AG04450 (cell line): ENCODE measurements at places on chromosomes 16 and 17.

- DNase-seq: no peak
These were observed 7.6 kb downstream of the CDK3 start for GRCh38 chr17:76008208-76008607.

DNA sequence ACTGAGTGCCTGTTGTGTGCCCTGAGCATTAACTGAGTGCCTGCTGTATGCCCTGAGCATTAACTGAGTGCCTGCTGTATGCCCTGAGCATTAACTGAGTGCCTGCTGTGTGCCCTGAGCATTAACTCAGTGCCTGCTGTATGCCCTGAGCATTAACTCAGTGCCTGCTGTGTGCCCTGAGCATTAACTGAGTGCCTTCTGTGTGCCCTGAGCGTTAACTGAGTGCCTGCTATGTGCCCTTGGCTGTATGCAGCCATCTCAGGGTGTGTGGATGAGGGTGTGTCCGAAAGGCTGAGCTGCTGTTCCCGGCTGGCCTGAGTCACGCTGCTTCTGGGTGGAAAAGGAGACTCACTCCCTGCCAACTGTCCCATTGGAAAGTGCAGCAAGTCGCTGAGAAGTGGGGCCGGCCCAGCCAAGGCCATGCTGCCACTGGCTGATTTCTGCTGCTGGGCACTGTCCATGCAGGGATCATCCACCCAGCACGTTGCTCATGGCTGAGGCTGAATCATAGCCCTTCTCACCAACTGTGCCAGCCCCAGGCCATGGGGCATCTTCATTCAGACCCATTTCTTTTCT lies 113.8 kb downstream of the OR1D5 start:
- no peak for DNase-seq

GRCh38 chr17:59826706-59827453 lies 65.9 kb downstream of the TUBD1 start:
- no peak for DNase-seq

- no peak for DNase-seq
These were observed 18.1 kb upstream of the ARL2BP start for GRCh38 chr16:57226701-57227621.

DNA sequence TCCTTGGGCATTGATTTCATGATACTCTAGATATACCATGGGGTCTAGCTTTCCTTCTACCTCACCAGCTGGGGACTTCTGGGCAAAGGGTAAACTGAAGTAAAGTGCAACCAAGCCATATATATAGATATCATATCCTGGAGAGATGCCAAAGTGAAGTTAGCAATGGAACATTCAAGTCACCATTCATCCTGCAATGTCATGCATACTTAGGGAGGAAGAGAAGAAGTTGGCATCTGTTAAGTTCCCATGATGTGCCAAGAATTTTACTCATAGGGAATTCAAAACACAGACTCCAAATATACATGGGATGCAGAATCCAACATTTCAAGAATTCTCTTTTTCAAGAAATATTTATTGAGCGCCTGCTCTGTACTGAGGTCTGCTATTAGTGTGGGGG lies 399.8 kb downstream of the HS3ST4 start:
- DNase-seq: no peak

DNA sequence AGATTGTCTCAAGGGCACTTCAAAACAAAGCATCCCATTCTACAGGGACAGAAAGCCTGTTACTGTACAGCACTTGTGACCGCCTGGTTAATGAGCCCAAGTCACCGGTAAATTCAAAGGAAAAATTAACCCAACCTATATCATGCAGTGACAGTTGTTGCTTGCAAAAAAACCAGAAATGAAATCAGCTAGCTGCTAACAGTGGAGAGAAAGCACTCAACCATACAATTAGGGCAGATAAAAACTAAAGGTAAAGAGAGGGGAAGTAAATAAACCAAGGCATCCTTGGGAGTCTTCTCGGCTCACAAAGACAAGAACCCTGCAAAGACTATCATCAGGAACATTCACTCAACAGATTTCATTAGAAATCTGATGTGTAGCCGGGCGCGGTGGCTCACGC lies 5.9 kb downstream of the RETREG3 start:
- DNase-seq: no peak

DNA sequence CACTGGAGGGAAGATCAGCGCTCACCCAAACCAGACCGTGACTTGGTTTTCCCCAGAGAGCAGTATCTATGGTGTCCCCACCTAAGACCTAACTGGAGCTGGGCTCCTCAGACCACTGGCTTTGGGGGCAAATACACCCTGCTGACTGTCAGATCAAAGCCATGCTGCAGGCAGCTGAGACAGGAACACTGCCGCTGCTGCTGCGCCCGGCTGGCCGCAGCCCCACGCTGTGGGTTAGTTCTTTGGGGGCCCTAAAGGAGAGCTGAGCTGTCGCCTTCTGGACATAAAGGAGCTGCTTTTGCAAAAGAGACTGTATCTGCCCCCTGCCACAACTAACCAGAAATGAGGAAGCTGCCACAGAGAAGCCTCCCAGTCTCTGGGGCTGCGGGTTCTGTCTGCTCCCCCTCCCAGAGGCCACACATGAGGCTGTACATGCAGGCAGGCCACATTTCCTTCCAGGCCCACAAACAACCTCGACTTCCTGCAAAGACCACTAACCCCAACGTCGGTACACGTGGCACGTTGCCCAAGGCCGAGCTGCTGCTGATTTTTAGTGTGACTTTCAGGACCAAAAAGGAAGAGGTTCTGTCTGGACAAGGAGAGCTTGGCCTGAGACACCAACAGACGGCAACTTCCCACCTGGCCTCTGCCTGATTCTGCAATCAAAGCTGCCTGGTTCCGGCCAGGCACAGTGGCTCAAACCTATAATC lies 18.2 kb upstream of the ABR start:
- DNase-seq: no peak

DNA sequence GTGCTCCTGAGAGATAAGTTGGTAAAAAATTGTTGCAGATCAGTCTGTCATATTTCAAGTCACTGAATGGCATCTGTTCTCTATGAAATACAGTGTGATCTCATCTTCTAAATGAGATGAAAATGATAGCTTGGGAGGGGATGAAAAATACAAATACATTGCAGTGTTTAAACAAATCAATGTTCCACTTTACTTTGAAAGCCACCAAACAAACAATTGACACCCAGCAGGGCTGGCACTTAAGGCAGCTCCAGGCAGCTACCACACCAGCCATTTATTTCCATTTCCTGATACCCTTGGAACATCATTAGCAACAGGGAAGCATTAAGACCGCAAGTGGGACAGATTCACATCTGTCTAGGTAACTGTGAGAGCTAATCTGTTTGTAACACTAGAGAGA lies 827.6 kb upstream of the KIF2B start:
- no peak for DNase-seq

DNA sequence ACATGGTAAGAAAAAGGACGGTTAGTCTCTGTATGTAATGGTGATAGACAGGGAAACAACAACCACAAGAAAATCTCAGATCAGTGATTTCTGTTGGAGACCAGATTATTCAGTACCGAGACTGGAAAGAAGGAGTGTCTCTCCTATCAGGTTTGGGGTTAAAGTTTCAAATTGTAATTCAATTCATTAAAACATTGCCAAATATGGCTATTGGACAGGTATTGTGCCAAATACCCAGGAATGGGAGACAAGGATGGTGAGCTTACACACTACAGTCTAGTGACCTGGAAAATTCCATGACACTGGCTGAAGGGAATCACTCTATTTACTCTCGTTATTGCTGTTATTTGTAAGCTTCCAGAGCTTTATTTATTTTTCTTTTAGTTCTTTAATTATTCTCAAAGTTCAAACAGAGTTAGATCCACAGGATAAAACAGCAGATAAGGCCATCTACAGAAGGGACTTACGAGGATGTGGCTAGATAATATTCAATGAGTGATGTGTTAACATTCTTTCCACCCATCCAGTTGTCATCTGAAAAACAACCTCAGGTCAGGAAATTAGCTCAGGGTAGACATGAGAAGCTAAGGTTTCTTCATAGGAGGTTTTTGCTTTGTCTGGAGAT lies 25.1 kb upstream of the MMD start:
- no peak for DNase-seq

DNA sequence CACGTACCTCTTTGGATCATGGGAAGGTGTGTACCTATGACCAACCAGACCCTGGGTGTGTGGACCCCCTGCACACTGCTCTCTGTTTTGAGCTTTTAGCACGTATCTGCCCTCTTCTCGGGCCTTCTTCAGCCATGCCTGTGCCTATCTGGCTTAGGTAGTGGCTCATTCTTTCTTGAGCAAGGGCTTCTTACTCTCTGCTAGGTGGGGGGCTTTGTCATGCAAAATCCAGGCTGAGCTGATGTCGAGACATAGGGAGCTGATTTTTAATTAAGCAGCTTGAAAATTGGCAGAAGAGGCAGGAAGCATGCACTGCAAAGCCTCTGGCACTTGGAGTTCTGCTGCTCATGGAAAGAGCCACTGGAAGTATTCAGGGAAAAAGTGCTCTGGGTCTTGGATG lies 181.6 kb upstream of the IRX6 start:
- no peak for DNase-seq

DNA sequence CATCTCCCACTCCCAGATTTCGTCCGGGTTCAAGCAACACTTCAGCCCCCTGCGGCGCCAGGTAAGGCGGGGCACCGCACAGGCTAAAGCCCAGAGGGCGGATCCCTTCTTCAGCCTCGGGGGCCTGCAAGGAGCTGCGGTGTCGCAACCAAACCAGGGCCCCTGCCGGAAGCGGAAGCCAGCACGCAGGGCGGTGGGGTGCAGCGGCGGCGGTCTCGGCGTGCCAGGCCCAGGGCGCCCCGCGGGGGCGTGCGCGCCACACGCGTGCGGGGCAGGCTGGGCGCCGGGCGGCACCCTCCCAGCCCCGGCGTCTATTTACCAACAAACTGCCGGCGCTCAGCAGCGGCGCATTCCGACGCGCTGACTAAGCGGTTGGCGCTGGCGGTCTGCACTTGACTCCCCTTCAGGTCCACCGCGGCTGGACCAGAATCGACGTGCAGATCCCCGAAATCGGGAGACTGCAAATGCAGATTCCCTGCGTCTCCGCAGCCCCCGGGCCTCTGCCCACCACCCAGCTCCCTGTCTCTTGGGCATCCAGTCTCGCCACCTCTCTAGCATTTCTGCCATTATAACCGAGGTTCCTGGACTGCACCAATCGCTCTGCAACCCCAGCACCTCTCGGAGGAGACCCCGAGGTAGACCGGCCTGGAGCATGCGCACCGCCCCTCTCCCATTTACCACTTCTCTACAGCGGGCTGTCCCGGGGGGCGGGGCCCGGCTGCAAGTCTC lies 421 bp upstream of the DLX4 start:
- DNase-seq: no peak

DNA sequence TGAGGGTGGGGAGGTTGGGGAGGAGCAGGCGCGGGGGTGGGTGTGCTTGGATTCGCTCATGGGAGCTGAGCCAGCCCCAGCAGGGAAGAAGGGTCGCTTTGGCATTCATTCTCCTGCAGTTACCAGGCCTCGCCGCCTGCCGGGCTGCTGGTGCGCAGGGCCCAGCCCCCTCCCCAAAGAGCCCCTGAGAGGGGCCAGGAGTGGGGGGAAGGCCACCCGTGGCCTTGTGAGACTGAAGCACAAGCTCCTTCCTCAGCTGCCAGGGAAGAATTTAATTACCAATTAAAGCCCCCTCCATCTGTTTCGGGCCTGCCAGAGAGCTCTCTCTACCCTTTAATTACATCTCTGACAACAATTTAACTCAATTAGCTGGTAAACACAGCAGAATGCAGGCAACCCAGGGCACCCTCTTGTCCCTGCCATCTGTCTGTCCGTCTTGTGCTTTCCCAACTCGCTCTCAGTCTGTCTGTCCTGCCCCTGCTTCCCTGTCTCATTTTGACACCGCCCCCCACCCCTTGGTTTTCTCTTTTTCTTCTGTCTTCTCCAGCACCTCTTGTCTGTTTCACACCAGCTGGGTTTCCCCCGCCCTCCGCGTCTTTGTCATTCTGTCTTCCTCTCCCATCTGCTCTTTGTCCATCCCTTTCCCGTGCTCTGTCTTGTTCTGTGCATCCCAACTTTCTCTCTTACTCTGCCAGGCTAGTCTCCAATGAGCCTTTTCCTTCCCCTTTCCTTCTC lies 32.7 kb downstream of the CDK5RAP3 start:
- no peak for DNase-seq

- DNase-seq: no peak
These were observed 19.8 kb downstream of the MNT start for GRCh38 chr17:2380950-2381649.

DNA sequence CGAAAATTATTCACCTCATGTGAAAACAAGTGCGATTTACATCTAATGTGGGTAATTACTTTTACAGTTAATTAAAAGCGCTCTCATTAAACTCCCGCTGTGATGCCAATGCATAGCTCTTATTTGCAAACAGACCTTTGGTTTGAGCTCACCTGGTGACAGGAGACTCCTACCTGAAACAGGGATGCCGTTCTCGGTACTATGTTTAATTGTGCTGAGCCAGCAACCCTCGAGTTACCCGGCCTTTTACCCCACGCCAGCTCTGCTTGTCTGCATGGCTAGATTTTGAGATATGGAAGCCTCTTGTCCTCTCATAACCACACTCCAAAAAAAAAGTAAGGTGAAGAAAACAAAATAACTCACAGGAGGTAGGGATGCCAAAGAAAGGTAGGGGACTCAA lies 690.4 kb upstream of the RBFOX1 start:
- no peak for DNase-seq

DNA sequence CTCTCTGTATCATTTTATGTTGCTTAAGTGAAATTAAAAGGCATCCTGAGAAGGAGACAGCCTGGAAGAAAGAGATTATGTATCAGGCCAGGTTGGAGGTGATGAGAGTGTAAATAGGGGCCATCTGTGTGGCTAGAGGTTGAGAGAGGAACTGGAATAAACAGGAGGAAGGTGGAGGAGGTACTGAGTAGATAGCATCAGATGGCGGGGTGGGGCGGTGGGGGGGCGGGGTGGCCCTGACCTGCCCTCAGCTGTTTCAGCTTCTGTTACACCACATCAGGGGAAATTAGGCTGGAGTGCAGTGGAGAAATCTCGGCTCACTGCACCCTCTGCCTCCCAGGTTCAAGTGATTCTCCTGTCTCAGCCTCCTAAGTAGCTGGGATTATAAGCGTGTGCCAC lies 6.9 kb upstream of the KCNG4 start:
- DNase-seq: no peak

GRCh38 chr17:15006421-15007128 lies 258.6 kb downstream of the PMP22 start:
- no peak for DNase-seq

DNA sequence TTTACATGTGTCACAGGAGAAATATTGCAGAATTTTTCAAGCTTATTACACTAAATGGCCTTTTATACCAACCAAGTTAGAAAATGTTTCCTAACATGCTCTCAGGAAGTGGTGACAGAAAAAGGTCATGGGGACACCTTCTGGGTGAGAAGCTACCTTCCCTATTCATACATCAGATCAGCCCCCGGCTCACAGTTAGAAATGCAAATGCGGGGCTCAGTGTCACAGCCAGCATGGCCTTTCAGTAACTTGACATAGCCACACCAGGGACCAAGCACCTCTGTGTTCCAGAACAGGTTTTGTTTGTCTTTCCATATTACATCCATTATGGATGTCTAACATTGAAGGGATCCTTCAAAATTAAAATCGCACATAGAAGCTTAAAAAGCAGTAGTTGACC lies 59.5 kb downstream of the CHD9NB start:
- no peak for DNase-seq

GRCh38 chr17:73546770-73547536 lies 97.3 kb downstream of the SDK2 start:
- DNase-seq: no peak

GRCh38 chr16:78796221-78796866 lies 696.9 kb downstream of the WWOX start:
- DNase-seq: no peak
